LHCN-M2 (cell line): ENCODE measurements at places on chromosomes 2 and 18. TPM values are rescaled to one million over a fixed set of nuclear protein-coding genes. Genes with fewer than 3 reads are reported as not detected.

Gene KCNS3
- total RNA-seq: 1.1 and 3.4 TPM in 2 replicates

DNA sequence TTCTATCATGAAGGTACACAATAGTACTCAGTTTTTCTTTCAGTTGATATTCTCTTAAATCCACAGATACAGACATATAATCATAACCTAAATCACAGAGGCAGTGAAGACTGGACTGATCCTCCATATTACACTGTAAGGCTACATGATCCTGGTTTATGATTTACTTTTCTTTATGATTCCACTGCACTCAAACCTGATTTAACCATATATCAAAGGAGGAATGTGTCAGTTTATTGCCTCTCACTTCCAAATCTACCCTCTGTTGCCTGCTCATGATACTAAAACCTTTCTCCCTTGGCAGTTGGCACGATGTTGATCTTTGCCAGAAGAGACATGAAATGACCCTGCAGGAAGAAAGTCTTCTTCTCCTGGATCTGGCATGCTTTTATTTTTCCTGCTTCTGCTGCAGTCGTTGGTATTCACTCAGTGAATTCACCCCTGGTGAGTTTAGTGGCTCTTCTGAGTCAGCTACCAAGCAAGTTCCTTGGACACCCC lies 426.4 kb downstream of the MBD2 start:
- no peak for DNase-seq

DNA sequence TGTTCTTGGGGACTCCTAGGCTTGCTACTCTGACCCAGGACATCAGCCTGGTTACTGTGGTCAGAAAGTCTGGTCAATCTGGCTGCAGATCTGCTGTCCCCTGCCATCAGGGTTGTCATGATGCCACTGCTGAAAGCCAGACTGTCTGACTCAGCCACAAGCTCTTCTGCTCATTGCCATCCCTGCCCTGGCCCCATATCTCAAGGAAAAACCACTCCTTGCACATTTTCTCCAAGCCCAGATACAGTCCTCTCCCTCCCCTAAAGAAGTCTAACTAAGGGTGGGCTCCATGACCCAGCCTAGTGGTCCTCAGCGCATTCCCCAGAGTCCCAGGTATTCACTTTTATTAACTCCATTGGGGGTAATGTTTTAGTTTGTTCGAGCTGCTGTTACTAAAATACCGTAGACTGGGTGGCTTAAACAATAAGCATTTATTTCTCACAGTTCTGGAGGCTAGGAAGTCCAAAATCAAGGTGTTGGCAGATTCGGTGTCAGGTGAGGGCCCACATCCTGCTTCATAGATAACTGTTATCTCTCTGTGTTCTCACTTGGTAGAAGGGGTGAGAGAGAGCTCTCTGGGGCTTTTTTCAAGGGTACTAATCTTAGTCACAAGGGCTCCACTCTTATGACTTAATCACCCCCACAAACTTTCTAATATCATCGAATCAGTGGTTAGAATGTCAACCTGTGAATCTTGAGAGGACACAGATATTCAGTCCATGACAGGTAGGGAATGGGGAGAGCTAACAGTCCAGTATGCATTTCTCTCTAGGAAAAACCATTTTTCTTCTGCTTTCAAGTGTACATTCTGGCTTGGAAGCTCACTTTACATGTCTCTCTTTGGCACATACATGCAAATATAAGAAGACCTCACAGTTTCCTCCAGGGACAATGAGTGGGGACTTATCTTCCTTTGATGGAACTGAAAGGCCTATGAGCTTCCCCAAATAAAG lies 94.8 kb upstream of the CXCR4 start:
- DNase-seq: no peak

Gene NAPG
- 38.0 and 40.8 TPM in 2 replicates for total RNA-seq

GRCh38 chr2:228312172-228312571 lies 130.7 kb upstream of the SPHKAP start:
- no peak for DNase-seq

DNA sequence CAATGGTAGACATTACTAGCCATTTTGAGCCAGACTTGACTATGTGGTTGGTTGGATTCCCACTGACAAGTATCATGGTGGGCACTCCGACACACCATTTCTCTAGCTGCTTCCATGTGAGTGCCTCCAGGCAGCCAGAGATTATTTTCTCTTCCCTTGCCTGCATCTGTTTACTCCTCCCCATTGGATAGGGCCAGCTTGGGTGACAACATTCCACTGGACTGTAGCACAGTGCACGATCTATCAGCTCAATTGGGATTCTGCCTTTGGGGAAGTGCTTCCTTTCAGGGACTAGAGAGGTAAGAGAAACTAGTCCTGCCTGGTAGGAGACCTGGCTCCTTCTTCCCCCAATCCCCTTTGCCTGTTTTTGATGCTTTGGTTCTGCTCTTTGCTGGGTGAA lies 49.0 kb upstream of the MAP4K3 start:
- DNase-seq: no peak
